ENCODE measurements at places on chromosomes 6 and 20.

GRCh38 chr6:125670568-125670967, 78.9 kb upstream of the HEY2 start:
- no peak for ATAC-seq

DNA sequence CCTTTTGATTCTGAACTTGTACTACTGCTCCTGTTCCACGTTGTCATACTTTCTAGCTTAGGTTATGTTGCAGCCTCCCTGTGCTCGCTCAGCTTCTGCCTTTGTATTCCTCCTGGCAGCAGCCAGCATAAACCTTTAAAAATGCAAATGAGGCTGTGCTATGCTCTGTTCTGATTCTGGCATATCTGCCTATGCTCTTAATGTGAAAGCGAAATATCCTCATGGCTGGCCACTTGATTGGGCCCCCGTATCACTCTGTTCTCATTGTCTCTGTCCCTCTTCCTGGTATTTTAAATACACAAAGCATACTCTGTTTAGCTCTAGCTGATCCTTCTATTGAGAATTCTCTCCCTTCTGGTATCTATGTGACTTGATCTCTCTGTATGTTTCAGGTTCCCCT, 139.0 kb downstream of the JARID2 start:
- no peak for ATAC-seq

GRCh38 chr6:13553646-13554045, 20.8 kb upstream of the SIRT5 start:
- no peak for ATAC-seq

- peak; percentile 79 for ATAC-seq
Measured at GRCh38 chr6:155154158-155154830, 109.5 kb upstream of the CLDN20 start.

GRCh38 chr6:16130932-16131387, 2.1 kb downstream of the MYLIP start:
- ATAC-seq = peak; percentile 73

DNA sequence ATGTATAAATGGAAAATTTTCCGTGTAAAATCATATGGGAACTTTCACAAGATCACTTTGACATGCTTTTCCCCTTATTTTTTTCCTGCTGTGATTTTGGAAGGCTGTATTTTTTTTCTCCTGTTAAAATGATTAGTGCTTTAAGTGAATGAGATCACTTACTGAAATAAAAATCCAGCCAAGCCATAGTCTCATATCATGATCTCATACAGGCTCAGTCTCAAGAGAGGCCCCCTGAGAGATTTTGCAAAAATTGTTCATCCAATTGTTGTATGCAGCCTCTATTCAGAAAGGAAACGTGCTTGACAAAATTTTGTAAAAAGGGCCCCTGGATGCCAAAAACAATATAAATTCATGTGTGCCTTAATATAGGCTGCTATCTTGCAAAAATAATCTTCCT, 528.2 kb downstream of the HDGFL1 start:
- ATAC-seq = no peak

DNA sequence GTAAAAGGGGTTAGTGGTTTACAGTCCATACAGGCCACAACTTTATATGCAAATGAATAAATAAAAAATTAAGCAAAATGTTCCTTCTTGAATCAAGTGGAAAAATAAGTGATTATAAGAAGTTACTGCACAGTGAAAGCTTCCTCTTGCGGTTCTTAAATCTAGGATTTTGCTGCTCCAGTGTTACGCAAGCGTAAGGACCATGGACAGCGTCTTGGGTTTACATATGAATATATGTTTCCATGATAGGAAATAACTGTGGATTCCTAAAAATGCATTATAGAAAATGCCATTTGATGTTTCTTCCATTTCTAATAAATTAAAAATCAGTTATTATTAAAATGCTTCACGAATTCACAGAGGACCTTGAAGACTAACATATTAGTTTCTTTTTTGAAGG, 176.6 kb upstream of the POU3F2 start:
- ATAC-seq = 0 out of 3 replicates have a peak, but pooled peaks have one; percentile 33

- ATAC-seq = peak; percentile 32
Measured at GRCh38 chr6:27267857-27268434, 20.4 kb downstream of the PRSS16 start.

- peak; percentile 52 for ATAC-seq
Measured at GRCh38 chr6:102619585-102619984, 1226.1 kb downstream of the GRIK2 start.

DNA sequence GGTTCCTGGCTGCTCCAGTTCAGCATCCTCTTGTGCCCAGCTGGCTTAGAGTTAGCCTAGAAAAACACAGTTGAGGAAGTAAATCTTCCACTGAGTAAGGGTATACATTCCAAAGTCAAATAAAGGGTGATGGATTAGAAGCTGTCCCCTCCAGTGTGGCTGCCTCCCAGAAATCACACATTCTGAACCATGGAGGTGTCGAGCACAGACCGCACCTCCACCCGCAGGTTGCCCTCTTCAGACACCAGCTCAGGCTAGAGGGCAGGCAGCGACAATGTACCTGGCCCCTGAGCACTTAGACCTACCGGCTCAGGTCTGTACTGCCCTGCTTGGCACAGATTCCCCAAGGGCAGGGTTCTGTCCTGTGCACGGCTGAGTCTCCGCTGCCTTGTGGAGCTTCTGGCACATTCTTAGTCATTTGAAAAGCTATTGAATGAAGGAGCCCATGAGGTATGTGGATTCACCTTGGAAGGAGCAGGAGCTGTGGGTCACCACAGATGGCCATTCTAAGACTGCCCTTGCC, 118.1 kb downstream of the FAM120B start:
- no peak for ATAC-seq

DNA sequence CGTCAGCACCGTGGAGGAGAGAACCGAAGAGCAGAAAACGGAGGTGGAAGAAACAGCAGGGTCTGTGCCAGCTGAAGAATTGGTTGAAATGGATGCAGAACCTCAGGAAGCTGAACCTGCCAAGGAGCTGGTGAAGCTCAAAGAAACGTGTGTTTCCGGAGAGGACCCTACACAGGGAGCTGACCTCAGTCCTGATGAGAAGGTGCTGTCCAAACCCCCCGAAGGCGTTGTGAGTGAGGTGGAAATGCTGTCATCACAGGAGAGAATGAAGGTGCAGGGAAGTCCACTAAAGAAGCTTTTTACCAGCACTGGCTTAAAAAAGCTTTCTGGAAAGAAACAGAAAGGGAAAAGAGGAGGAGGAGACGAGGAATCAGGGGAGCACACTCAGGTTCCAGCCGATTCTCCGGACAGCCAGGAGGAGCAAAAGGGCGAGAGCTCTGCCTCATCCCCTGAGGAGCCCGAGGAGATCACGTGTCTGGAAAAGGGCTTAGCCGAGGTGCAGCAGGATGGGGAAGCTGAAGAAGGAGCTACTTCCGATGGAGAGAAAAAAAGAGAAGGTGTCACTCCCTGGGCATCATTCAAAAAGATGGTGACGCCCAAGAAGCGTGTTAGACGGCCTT, 41.6 kb downstream of the ZBTB2 start:
- ATAC-seq = no peak

DNA sequence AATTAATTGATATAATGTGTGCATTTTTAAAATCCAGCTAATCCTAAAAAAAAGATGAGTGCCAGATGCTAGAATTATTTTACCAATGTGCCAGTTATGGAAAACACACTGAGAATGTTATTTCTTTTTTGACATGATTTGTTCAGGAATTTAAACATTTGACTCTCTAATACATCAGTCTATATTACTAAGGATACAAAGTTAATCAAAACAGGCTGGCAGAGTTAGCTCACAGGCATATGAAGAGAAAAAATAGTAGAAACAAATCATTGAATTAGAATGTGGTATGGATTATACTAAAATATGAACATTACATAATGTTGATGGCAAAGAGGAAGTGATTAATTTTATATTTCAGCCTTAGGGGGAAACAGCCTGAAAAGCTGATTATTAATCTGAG, 368.3 kb upstream of the GJE1 start:
- ATAC-seq = peak; percentile 55

DNA sequence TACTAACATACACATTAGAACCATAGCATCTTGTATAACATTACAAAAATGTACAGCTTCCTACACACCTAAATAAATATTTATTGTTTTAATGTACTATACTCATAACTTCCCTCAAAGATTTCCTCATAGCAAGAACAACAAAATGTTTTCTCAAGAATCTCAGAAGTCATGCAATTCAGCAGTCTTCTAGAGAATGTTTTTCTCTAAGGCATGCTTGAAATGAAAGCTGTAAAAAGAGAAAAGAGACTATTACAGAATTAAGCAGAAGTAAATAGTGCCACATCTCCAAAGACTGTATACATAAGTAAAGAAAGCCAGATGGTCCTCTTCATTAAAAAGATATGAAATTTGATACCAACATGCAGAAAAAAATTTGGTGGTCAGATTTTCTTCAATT, 672.2 kb downstream of the EPM2A start:
- no peak for ATAC-seq

DNA sequence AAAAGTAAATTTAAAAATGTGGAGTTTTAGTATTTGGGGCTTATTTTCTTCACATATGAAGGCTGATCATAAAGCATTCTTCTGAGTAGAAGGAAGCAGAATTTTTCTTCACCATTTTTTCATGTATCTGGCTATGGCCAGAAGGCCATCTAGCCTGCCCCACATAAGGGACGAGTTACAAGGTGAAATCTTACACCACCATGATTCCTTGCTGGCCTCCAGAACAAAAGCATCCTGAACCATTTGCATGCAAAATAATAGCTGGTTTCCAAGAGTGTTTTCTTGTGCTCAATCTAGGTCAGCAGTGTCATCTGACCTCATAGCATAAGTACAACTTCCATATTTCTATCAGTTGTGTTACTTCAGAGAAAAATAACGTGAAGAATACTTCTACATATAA, 93.1 kb downstream of the BMP5 start:
- no peak for ATAC-seq

DNA sequence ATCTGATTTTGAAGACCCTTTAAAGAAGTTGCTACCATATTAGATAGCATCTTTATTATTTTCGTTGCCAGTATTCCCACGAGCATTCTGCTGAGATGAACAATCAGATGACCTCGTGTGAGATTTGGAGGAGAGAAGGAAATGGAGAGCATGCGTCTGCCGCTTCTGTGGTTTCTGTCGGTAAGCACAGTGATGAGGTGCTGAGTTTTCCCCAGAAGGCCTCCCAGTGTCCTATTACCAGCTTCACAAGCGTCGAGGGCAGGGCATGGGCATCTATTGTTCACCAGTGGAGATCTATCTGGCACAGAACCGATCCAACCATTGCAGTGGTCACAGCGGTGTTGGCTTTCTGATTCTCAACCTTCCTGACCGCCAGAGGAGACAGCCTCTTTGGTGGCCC, 29.4 kb downstream of the TRAF3IP2 start:
- no peak for ATAC-seq

GRCh38 chr6:13261464-13261994, 66.8 kb downstream of the TBC1D7 start:
- ATAC-seq = no peak

DNA sequence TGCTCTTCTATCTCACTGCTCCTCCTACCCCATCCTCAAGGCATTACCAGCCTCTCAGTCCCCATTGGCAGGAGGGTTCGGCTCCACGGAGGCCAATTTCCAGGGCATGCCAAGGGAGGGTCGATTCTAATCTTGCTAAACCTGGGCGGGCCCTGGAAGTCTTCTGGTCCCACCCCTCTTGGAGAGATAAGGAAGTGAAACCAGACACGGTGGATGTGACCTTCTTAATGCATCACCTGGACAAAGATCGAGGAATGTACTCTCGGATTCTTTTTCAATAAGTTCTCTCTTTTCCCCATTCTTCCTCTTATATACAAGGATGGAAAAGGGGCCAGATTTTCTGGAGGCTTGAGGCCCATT, 112.2 kb upstream of the ARMC2 start:
- ATAC-seq = no peak

- ATAC-seq = no peak
Measured at GRCh38 chr6:22363166-22363713, 66.4 kb upstream of the PRL start.

DNA sequence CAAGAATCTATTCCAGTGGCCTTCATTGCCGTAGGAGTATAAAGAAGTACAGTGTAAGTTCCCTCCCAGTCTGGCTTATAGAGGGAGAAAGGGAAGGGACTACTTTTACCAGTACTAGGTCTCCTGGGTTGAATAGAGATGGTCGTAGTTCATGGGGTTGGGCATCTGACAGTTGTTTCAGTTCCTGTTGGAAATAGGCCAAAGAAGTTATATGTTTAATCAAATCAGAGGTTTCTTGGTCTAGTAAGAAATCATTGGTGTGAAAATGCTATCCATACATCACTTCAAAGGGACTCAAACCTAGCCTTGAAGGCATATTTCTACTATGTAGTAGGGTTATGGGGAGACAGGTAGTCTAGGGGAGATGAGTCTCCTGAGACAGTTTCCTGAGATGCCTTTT, 45.6 kb upstream of the MAN1A1 start:
- ATAC-seq = no peak

DNA sequence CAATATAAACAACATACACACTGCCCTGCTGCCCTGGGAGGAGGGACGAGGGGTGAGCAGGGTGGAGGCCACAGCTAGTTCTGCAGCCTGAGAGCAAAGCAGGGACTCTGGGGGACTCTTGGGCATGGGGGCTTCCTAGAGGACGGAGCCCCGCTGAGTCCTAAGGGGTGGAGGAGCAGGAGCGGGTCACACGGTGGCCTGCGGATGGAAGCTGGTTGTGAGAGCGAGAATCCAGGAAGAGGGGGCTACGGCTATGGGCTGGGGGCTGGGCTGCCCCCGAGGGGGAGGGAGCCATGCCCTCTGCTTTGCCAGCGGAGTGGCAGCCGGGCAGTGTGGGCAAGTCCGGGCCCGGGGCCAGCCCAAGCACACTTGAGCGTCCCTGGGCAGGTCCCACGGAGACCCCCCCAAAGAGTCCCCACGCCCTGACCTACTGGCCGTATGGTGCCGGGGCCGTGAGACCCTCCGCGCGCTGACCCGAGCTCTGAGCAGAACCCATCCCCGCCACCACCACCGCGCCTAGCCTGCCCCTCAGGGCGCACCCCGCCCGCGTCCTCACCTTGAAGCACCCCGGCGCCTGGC, 369 bp downstream of the ADAM33 start:
- ATAC-seq = no peak

GRCh38 chr6:122947355-122947754, 48.7 kb upstream of the CLVS2 start:
- ATAC-seq = no peak

GRCh38 chr6:44180886-44181285, 22.3 kb downstream of the CAPN11 start:
- ATAC-seq = no peak

DNA sequence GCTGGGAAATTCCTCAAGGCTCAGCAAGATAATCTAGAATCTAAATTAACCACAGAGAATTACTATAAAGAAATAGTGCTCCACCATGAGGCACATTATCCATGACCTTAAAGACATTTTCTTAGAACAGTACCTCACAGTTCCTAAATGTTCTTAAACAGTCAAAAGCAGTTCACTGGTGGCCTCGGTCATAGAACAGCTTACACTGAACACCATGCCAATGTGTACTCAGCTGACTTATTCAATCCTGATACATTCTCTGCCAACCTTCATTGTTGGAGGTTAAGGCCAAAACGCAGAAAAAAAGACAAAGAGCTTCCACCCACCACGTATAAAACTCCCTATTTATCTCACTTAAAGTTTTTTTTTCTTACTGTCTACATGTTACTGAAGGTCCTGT, 21.8 kb upstream of the TMEM170B start:
- ATAC-seq = no peak
